Activated T-cell treated with anti-CD3 and anti-CD28 coated beads, Interleukin-2, amount 50 U/mL, for 48 hours (primary cell): ENCODE measurements at places on chromosomes 3 and 15.

DNA sequence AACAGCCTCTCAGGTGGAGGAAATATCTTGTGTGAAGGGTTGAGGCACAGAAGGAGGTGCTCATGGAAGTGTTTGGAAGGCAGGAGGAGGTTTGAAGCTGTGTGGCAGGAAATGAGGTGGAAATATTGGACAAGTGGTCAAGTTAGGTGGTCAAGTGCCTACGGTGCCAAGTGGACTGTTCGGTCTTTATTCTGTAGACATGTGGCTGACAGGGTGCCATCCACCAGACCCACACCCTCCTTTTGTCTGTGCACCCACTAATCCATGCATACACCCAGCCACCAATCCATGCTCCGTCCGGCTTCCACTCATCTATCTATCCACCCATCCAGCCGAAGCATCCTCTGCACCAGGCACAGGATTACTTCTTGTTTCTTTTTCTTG, 2.2 kb downstream of the SLC6A20 start:
- DNase-seq, result no peak

DNA sequence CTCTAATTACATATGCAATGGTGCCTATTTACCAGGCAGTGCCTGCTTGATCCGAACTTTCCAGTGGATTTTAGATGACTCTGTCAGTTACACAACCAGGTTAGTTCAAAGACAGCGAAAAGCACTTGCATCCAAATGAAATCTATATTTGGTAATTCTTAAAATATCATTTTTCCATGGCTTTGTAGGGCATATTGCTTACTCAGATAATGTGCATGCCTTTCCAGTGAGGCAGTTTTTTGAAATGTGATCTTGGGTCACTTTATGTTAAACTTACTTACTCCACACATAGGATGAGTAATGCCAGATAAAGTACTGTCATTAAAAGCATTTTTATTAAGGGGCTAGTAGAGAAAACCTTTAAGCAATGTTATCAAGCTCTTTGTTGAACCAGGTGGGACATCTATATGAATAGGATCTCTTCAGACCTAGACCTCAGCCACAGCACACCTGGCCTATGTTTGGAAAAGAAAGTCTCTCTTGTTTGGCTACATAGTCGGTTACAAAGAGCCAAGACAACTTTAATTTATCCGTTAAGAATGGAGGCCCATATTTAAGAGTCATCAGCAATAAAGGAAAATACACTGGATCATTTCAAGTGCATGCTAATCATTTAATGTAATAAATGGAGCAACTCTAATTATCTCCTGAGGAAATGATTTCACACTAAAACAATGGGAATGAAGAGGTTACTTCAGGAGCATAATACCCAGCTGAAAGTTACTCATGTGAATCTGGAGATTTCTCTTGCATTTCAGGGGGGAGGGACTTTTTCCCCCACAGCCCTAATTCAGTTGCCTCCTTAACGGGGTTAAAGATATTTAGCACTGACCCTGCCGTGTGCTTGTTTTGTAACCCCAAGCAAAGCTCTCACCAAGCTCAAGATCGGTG, 56.3 kb upstream of the TMCO5A start:
- DNase-seq, result no peak

DNA sequence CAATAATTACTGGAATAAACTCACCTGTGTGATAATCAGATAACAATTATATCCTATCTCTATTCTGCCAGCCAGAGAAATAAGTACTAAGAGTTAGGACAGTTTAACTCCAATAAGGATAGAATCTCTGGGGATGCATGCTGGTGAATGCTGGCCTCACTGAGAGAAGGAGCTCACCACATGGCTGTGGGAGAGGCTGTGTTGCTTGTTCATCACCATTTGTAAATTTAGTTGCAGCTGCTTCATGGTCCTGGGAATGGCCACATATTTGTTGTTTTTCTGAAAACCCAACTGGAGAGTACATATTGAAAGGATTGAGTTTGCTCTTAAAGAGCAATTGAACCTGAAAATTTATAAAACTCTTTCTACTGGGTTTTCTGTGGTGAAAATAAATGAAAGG, 207.3 kb downstream of the NECTIN3 start:
- no peak for DNase-seq

DNA sequence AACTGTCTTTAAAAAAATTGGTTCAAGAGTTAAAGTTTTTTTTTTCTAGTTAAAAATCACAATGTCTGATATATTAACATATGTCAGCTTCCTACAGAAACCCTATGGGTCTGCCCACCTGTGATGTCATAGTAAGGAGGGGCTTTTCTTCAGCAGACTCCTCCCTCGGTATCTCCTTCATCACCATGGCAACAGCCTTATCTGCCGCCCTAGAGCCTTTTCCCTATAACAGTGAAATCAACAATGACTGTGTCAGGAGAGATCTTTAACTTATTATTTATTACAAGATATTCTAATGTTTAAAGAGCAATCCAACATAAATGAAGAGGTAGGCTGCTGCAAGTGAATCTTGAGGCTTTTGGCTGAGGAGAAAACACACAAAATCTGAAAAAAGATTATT, 138.7 kb downstream of the PEX5L start:
- DNase-seq, result peak; percentile 21

DNA sequence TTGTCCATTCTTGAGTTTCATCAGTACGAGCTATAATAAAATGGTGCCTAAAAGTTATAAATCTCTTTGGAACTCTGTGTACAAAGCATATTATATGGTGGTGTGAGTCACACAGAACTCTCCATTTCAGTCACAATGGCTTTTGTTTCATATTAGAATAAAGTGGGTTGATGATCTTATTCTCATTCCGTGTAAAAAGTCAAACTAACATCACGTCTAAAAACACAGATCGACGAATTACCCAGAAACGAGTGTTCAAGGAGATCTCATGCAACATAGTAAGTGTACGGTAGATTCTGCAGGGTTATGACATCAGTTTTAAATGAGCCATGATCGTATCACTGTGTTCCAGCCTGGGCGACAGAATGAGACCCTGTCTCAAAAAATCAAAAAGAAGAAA, 122.4 kb downstream of the FOXP1 start:
- DNase-seq, result no peak

- no peak for DNase-seq
These were observed 63.3 kb downstream of the IQSEC1 start for GRCh38 chr3:13009946-13010315.

GRCh38 chr15:77418391-77418965, 1.4 kb downstream of the PEAK1 start:
- DNase-seq, result no peak

DNA sequence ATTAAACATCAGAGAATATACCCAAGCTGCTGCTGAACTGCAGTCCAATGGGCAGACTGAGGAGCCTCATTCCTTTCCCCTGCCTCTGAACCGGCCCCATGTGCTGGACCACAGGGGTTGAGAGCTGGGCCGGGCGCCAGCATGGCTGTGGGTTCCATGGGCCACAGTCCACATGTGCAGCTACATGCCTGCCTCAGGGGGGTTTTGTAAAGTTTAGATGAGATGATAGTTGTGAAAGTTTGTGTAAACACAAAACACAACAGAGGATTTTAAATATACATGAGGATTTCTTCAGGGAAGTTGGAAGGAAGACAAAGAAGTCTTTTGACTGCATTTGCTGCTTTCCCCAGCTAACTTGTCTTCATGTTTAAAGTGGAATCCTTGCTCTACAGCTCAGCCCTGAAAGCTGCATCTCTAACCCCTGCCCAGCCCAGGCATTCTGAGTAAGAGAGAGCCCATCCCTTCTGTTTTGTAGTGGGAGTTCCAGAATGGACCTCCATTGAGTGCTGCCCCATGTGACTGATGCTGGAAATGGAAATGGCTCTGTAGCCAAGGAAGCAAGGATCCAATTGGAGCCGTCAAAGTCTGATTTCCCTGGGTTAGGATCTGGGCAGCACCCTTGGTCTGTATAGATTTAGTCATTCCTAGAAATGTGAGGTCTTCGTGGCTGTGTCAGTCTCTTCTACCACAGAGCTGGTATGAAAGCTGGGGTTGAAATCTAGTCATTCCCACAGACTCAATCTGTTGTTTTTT, 17.5 kb downstream of the SLC12A8 start:
- no peak for DNase-seq

DNA sequence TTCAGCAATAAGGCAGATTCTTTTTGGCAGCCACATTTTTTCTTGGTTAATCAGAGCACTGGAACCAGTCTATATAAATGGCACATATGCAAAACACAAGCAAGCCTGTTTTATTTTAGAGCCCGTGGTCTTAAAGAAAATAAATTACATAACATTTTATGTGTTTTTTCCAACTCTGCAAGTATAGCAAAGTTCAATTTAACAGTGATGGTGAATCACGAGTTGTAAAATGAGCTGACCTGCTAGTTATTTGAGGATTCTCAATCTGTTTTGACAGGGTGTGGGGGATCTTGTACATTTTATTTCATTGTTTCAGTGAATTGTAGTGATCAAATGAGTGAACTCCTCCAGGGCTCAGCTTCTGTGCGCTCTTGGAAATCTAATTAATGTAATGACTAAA, 2.7 kb downstream of the ARHGEF26 start:
- DNase-seq, result no peak

DNA sequence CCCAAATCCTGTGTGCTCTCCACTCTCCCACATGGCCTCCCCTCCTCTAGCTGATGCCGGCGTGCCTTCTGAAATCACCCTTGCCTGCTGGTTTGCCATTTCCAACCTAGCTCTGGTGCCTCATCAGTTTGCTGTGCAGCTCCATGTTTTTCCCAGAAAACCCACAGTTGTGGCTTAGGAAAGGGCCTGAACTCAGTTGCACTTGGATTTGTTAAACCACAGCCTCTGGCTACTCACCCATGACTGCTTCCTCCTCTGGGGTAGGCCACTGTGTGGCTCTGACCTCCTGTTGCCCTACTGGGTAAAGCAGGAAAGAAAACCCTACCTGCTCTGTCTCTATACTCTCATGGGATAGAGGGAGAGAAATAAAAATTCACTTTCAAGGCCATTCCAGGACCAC, 97.3 kb downstream of the DAPK2 start:
- no peak for DNase-seq

- DNase-seq, result no peak
These were observed 95.4 kb upstream of the KCNAB1 start for GRCh38 chr3:156024904-156025533.

DNA sequence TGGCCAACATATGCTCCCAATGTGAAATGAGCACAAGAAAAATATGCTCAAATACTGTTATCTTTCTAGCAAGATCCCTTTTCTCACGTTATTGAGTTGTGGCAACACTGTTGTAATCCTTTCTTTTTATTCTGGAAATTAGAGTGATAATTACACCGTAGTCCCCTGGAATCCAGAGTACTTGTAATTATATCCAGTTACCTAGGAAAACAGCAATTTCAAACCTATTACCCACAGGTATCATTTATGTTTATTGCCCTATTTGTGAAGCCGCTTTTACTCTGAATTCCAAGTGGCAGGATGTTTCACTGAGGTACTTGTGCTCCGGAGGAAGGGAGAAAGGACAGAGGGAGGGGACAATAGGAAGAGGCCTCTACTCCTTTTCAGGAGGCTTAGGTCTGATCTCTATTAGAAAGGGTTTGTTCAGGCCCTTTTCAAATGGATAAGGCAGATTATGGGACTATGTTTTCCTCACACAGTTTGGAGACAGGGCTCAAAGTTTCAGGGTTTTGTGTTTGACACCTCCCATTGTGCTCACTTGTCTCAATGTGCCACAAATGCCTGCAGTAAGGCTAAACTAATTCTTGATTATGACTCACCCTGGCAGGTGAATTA, 646.6 kb downstream of the TUSC7 start:
- no peak for DNase-seq

- DNase-seq, result no peak
These were observed 554.7 kb upstream of the KCNMB2 start for GRCh38 chr3:177981576-177981975.

DNA sequence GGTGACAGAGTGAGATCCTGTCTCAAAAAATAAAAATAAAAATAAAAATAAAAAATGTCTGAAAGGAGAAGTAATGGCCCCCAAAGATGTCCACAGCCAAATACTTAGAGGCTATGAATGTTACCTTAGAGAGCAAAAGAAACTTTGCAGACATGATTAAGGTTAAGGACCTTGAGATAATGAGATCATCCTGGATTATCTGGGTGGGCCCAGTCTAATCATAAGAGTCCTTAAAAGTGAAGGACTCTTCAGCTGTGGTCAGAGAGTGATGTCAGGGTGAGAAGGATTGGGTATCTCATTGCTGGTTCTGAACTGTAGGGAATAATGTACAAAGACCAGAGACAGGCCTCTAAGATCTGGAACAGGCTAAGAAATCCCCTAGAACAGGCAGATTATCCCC, 84.9 kb upstream of the POU1F1 start:
- DNase-seq, result no peak

DNA sequence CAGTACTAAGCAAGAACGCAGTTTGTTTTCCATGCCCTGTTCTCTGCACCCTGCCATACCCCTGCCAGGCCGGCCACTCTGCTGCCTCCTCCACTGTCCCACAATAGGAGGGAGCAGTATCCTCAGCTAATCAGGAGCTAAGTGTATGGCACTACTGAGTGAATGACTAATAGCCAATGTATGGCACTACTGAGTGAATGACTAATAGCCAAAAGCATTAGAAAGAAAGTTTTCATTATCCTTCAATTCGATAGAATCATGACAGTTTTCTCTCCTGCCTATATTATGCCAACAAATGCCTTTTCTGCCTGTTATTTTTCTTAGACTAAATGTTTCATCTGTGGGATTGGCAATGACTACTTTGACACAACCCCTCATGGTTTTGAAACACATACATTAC, 107.5 kb upstream of the CHRM5 start:
- no peak for DNase-seq

DNA sequence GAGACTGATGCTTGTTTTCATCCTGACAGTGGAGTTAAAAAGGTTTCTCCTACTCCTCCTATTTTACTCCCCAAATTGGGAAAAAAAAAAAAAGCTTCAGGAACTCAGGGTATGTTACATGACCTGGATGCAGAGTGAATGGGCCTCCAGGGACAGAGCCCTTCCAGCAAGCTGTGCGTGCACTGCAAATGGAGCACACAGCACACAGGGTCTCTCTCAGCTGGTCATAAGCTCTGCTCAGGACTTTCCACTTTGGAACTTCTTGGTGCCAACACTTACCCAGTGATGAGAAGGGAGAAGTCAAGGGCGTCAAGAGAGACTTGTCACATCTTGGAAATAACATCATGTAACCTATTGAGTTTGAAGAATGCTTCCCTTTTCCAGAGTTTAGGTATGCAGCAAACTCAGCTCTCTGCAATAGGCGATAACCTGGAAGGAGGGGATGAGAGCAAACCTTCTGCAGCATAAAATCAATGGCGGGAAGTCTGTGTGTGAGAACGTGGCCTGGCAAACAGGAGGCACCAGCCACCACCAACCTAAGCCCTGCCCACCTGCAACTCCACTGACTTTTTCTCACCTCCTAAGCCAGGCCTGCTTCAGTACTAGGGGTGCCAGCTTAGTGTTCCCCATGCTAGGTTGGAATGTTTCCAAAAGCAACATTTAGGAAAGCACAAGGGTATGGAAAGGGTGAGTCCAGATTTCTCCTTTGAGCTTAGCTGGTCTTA, 39.8 kb downstream of the MYZAP start:
- DNase-seq, result no peak

- no peak for DNase-seq
These were observed 201.6 kb downstream of the IGSF11 start for GRCh38 chr3:118833075-118833474.
